Fibroblast of skin of right quadriceps (primary cell): ENCODE measurements at places on chromosomes 5 and 9.

- DNase-seq: peak; percentile 11
These were observed 26.5 kb downstream of the DDX46 start for GRCh38 chr5:134784946-134785620.

- no peak for DNase-seq
These were observed 13.9 kb downstream of the GRXCR2 start for GRCh38 chr5:145858959-145859358.

- DNase-seq: peak; percentile 2
These were observed 48.0 kb upstream of the LRRC19 start for GRCh38 chr9:27053369-27054022.

DNA sequence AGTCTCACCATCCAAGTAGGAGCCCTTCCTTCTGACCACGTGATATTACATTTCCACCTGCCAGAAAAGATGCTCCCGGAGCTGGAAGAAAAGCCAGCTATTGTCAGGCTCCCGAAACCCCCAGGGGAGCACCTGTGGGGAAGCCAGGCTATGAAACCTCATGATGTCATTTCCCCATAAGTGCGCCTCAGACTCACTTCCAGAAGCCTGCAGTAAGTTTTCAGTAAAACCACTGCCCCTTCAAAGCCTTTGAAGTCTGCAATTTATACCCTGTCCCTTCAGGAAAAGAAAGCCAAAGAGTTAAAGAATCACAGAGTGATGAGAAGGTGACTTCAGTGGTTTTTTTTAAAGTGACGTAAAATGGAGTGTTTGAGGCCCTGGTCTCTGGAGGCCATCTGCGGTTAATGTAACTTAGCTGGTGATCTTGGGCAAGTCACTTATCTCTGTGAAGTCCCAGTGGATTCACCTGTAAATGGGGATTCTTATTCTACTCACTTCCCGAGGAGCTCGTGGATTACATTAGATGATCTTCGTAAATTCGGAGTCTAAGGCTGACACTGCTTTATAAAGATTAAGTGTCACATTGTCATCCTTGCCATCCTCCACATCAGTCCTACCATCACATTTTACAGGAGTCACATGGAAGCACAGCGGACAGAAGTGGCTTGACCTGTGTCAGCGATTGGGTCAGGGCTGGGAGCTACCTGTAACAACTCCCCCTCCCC, 2.6 kb upstream of the SEMA6A start:
- no peak for DNase-seq

- no peak for DNase-seq
These were observed 7.7 kb downstream of the AQP3 start for GRCh38 chr9:33439731-33440130.

- DNase-seq: peak; percentile 23
These were observed 201.1 kb downstream of the ARHGEF28 start for GRCh38 chr5:73827106-73827450.

GRCh38 chr5:89983216-89983615, 426.3 kb downstream of the CETN3 start:
- no peak for DNase-seq

DNA sequence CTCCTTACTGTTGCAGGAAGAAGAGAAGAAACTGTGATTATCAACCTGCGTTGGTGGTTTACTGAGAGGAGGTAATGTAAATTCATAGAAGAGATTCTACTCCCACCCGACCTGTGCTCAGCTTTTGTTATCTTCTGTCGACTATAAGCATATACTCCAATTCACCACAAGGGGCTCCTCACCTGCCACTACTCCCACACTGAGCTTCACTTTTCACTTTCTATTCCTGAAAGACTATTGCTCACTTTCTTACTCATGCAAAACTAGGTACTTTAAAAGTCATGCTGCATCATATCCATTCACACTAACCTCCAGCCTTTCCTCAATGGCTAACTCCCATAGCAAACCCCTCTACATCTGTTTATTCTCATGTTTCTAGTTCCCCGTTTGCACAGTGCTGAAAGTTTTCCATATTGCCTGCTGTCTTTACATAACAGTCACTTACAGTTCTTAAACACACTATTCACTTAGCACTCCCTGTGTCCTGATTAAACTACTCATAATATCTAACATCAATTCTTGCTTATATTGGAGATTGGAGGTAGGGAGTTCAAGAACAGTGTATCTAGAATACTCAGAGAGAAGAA, 1062.6 kb downstream of the NR2F1-AS1 start:
- peak; percentile 54 for DNase-seq

- no peak for DNase-seq
These were observed 43.8 kb upstream of the FCN1 start for GRCh38 chr9:134961331-134962064.

DNA sequence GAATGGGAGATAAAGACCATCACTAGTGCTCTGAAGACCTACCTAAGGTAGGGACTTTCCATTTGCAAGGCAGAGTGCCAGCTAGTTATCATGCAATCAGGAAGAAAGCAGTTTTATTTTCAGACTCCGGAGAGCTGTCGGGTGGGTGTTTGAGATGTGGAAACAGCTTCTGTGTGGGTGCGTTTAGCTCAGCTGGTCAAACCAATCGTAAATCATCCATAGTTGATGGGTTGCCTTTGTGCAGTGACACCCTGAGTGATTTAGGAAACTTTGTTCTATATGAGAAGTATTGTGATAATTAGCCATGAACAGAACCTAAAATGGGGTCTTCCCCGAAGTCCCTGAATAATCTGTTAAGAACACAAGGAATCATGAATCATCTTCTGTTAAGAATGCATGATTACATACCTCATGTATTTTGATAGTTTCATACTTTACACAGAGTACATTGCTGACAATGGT, 284.3 kb downstream of the ARHGAP26 start:
- peak; percentile 52 for DNase-seq

DNA sequence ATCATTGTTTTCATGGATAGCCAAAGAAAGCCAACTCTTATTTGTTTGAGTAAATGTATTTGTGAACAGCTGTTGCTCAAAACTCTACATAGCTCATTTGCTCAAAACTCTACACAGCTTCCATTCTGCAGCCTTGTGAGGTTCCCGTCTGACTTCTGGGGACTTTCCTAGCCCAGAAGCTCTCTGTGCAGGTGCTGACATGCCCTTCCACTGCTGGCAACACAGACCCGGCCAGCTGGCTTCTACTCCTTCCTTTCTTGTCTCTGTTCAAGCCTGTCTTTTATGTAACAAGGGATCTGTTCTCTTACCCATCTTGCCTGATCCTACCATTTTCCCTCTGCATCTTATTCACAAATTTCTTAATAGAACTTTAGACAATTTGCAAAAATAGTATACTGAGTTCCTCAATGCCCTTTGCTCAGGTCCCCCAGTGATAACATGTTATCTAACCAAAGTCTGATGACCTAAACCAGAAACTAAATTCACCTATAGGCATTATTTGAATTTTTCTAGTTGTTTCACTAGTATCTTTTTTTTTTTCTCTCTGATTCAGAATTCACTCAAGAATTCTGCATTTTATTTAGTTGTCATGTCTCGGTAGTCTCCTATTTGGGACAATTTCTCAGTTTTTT, 556.5 kb upstream of the SEMA6A start:
- no peak for DNase-seq

DNA sequence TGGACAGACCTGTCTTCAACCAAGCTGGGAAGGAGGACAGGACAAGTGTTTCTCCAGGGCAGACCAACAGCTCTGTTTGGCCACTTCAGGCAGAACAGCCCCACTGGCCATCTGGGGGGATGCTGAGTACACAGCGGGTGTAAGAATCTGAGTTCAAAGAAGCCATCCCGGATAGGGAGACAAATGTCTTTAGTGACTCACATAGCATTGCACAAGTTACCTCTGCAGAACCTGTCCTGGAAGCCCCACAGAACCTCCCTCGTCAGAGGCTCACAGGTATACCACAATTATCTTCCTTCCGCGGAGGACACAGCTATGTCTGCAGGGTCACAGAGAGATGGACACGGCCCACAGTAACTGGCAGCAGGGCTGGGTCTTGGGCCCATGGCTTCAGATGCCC, 2.0 kb downstream of the OR2V2 start:
- DNase-seq: no peak

DNA sequence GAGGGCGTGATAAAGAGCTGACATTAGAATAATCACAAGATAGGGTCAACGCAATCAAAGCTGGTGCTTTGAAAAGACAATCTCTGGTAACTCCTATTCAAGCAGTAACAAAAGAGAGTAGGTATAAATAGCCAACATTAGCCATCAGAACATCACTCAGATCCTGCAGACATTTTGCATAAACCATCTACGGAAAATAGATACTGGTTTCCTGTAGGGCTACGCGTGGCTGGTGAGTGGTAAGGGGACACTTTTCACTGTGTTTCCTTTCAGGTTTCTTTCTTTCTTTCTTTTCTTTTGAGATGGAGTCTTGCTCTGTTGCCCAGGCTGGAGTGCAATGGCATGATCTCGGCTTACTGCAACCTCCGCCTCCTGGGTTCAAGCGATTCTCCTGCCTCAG, 22.3 kb downstream of the TTF1 start:
- DNase-seq: no peak

DNA sequence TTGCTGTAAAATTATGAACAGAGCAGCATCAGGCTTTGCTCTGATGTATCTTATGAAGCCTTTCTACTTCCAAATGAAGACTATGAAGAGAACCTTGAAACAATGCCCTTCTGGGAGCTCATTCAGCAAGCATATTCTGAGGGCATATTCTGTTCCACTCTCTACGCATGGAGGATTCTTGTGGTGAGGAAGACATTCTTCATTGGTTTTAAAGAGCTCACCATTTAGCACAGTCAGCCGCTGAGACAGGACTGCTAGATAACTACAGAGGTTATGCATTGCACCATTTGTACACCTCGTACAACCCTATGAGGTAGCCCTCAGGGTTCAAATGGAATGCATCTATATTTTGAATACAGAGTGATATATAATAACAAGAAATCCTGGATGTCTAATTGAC, 61.0 kb downstream of the INVS start:
- no peak for DNase-seq

DNA sequence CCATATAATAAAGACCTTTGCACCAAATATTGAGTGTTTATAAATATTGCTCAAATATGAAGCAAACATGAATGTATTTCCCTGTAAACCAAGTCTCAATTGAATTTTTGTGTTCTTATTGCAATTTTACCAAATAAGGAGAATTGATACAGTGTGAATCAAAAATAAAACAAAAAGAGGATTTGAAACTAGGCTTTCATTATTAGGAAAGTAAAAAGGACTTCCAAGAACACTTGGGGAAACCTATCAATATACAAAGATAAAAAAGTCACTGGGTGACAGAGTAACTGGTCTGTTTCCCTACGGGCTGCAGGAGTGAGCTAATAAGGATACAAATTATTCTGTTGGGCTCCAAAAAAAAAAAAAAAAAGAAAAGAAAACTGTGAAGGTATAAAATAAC, 44.8 kb upstream of the SNX2 start:
- DNase-seq: no peak

GRCh38 chr9:117656002-117656401, 48.2 kb upstream of the TLR4 start:
- no peak for DNase-seq

- peak; percentile 98 for DNase-seq
These were observed 189.8 kb upstream of the MAP3K1 start for GRCh38 chr5:56625541-56625940.

DNA sequence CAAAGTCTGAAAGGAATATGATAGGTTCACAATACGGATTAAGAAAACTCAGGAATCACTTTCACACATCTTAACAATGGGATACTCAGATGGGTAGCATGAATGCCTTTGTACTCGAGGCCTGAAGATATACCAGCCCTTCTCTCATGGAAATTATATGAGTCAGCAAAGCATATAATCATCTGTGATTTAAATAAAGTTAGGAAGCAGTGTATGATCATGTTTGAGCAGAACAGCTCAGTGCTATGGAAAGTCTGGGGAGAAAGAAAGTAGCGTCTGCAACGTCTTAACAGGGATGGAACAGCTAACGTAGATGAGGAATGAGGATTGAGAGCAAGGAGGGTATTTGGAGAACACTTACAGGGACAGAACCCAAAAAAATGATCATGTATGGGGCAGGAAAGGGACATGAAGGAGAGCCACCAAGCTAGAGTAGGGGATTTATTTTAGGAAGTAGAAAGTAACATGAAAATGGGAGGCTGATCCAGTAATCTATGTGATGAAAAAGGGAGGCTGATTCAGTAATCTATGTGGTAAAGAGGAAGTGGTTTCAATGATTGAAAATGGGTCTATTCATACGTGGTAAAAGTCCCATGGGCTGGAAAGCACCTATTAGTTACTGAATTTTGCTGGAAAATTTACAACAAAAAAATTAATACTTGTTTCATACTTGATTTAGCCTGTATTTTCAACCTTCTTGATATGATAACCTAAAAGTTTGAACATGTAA, 85.9 kb downstream of the GNA14 start:
- no peak for DNase-seq

- DNase-seq: peak; percentile 87
These were observed 51.7 kb upstream of the TUT7 start for GRCh38 chr9:86405926-86406325.

DNA sequence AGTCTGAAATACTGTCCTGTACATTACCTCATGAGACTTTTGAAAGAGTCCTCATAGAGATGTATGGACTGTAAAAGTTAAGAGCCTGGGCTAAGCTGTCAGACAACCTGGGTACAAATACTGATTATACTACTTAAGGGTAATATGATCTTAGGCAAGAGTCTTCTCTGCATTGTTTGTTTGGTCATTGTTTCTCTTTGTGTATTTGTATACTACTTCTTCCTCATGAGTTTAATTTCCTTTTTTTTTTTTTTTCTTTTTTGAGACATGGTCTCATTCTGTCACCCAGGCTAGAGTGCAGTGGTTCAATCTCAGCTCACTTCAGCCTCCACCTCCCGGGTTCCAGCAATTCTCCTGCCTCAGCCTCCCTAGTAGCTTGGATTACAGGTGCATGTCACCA, 2.6 kb upstream of the PFDN1 start:
- no peak for DNase-seq

DNA sequence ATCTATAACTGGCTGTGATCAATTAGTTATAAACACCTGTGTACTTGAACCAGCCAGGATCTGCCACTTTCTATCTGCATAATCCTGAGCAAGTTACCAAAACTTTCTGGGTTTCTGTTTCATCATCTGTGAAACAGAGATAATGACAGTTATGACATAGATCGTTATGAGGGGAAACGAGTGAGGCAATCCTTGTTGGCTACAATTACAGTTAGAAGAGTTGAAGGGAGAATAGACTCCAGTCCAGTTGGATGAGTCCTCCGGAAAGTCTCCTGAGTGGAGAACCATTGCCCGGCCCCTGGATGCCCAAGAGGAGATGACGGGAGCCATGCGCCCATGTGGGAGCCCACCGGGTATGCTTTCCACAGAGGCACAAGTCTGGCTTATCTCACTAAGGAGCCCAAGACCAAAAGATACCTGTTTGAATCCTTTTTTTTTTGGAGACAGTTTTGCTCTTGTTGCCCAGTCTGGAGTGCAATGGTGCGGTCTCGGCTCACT, 4.5 kb downstream of the PDE6A start:
- no peak for DNase-seq
